ENCODE measurements at places on chromosomes 12 and 14.

- no peak for DNase-seq
These were observed 413.0 kb downstream of the AEBP2 start for GRCh38 chr12:19852100-19852855.

GRCh38 chr12:93839064-93839463, 161.9 kb downstream of the CRADD start:
- no peak for DNase-seq

DNA sequence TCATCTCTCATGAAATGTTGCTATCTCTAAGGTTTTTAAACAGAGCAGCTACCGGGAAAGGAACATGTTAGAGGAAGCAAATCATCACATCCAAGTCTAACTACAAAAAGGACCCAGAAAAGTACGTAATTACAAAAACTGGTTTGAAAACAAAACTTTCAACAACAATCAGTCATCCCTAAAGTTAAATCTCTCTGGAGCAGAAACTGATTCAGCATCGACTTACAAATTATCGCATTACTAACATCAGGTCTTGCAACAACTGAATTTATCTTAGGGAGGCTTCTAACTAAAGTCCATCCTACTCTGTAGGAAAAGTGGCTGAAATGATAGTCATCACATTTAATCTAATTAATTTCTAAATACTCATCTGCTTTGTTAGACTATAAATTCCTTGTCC, 137.0 kb downstream of the MED13L start:
- no peak for DNase-seq

DNA sequence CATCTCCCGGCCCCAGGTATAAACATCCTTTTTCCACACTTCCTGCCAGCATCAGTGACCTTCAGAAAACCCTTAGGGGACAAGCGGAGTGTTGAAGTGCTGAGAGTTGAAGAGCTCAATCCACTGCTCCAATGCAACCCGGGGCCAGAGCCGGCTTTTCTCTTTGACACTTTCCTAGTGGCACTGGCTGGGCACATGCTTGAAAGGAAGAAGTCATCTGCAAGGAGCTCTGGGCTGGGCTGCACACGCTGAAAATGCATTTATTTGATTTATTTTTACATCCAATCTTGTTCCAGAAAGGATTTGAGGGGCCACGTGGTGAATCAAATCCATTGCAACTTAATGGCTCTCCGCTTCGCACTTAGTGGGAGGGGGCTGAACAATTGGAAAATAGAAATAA, 229.0 kb upstream of the DIO3 start:
- DNase-seq, result no peak

GRCh38 chr14:71703477-71703876, 228.8 kb upstream of the RGS6 start:
- no peak for DNase-seq

DNA sequence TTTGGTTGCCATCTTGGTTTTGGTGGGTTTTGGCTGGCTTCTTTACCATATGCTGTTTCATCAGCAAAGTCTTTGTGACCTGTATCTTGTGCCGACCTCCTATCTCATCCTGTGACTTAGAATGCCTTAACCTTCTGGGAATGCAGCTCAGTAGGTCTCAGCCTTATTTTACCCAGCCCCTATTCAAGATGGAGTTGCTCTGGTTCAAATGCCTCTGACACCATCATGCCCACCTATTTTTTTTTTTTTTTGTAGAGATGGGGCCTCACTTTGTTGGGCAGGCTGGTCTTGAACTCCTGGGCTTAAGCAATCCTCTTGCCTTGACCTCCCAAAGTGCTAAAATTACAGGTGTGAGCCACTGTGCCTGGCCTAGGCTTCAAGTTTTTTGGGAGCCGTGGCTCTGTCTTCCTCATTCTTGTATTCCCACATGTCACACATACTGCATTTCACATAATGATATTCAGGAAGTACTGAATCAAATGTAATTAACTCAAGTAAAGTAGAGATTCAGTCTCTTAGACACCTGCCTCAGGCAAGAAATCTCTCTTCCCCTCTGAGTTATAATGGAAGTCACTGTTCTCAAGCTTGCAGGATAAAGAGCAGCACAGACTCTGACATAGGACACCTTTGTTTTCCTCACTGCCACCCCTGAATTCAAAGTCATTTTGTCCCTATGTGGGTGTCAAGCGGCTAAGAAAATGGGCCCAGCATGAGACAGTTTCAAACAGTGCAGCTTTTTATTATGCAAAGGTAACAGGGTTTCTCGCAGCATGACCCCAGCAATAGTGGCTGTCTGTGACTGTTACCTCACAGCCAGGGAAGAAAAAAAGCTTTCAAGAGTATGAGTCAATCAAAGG, 159.0 kb downstream of the PTPN11 start:
- no peak for DNase-seq

GRCh38 chr14:79596551-79596950, 614.8 kb downstream of the DIO2 start:
- DNase-seq, result no peak

- DNase-seq, result no peak
These were observed 9.9 kb downstream of the GPR132 start for GRCh38 chr14:105055334-105055733.

GRCh38 chr14:63045234-63045611, at the start of gene KCNH5:
KCNH5 (minus strand) TSS chr14:63045458; CDS start chr14:63045186, 272 bp downstream.
- no peak for DNase-seq

DNA sequence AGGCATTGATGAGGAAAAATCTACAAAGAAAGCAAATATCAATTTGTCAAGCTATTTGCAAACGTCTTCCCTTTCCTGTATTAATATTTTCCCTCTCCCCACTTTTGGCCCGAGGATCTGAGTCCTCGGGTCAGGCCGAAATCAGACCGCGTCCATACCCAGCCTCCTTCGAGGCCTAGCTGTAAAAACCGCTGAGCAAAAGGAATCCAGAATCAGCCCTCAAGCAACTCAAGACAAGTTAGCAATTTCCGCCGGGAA, 353 bp upstream of the MAPK1IP1L start:
- no peak for DNase-seq

DNA sequence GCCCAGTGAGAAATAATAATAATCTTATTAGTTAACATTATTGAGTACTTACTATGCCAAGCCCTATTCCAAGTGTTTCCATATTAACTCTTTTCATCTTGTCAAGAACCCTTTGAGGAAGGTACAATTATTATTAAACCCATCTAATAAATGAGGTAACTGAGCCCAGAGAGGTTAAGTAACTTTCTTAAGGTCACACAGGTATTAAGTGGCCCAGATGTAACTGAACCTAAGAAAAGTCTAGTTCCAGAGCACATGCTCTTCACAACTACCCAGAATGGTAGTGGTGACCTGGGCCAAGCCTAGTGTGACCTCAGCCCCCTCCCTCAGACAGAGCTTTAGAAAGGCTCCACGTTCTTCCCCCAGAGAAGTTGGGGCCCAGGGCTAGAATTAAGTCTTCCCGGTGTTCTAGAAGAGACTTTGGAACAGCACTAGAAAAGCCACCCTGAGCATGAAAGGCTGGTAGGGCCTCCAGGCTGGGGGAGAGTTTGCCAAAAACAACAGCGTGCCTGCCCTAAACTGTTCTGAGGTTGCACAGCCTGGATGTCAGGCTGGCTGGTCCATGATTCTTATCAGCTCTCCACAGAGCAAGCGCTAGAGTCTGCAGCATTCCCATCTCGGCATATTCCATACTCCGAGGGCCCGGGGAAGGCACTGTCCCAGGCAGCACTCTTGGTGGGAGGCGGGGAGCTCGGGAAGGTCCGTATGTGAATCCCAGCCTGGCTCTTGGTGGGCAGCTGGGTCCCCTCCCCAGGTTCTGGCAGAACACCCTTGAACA, 41.3 kb upstream of the CTDSP2 start:
- DNase-seq, result no peak

DNA sequence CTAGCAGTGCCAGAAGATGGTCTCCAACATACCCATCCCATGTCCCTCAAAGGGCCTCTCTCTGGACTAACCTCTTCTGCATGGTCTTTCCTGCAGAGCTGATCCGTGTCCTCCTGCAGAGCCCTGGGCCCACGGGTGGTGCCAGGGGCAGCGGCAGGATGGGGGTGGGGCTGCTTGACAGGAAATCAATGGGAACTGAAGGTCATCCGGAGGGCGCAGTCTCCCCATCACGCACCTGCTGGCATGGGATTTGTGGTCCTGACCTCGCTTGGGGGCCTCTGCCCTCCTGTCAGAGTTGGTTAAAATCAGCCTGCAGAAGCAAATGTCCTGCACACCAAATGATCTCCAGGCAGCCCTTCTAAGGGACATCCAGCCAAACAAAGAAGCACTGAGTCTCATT, 110.2 kb downstream of the DPF3 start:
- DNase-seq, result no peak

DNA sequence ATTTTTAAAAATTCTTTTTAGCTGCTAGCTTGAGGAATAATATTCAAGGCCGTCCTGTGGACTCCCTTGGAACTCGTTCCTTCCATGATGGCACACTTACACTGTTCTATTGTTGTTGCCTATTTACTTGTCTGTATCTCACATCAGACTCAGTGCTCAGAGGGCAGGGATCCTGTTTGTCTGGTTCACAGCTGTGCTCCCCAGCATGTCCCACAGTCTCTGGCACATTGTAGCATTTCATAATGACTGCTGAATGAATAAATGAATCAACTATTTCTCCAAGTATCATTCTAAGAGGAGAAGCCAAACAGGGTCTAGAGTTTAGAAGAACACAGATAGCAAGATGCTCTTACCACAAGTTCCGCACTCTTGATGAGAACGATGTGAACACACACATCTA, 48.0 kb downstream of the NTN4 start:
- no peak for DNase-seq

DNA sequence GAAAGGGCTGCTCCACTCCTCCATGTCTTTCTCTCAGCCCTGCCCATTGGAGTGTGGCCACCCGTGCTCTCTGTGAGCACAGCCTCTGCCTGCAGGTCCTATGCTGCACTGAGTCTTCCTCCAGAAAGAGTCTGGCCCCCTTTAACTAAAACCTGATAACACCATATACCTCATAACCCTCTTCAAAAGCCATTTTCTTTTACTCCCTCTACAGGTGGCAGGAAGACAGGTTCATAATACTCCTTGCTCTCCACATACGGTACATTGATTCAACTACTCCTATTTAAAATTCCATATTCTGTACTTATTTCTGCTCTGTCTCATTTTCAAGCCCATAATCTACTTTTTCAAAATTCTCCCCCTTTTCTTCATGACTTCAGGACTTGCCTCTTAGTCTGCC, 144.0 kb downstream of the HELB start:
- DNase-seq, result no peak

GRCh38 chr14:51865953-51866747, 5.7 kb downstream of the GNG2 start:
- no peak for DNase-seq

GRCh38 chr12:115074617-115075016, 390.6 kb upstream of the TBX3 start:
- no peak for DNase-seq

DNA sequence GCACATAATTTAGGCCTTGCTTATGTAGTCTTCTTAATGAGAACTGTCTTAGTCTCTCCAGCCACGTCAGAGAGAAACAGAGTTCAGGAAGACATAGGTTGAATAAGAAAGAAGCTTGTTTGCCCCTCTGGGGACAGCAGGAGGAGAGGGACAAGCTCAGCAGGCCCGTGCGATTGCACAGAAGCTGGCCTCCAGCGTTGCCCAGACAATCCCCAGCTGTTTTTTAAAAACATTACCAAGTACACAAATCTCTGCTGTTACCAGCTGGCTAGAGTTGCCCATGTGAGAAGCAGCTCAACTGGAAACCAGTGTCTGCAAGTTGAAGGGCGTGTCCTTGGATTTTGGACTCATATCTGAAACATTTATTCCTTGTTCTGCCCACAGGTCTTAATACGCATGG, 232.6 kb downstream of the EFCAB11 start:
- DNase-seq, result no peak

- no peak for DNase-seq
These were observed 7.5 kb downstream of the SLC15A5 start for GRCh38 chr12:16269946-16270345.

- no peak for DNase-seq
These were observed 539.3 kb upstream of the TBX3 start for GRCh38 chr12:115223322-115223721.

GRCh38 chr12:53808023-53808705, 56.4 kb upstream of the CISTR start:
- no peak for DNase-seq

DNA sequence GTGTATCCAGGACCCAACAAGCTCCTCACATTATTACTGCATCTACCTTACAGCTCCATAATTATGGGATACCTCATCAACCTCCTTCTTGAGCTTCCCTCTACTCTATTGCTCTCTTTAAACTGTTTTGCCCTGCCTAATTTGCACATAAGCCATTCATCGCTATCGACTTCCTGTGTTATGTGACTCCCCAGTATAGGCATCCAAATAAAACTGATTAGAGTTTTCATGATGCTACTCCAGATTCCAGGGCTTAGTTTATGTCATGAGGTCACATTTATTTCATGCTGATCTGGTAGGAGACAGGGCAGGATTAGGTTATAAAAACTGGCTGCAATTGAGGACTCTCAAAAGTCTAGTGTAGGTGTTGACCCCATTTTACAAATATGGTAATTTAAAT, 569.9 kb upstream of the MGAT4C start:
- no peak for DNase-seq

- no peak for DNase-seq
These were observed 40.6 kb upstream of the LRTM2 start for GRCh38 chr12:1779783-1780182.

DNA sequence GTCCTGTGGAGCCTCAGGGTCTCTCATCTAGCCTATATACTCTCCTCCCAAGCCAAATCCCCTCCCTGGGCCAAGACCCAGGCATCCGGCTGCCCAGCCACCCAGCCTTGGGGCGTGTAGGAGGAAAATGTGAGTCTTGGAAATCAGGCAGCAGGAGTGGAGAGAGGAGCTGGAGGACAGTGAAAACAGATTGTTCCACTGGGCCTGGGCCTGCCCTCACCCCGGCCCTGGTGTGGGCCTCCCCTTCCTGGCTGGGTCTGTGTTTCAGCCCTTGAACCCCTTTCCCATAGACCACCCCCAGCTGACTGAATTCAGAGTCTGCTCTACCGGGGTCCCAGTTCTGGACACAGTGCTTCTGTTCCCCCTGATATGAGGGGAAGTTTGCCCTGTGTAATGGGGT, 6.7 kb downstream of the ITGA5 start:
- no peak for DNase-seq

- DNase-seq, result no peak
These were observed 40.5 kb downstream of the PCNX1 start for GRCh38 chr14:70947739-70948138.

DNA sequence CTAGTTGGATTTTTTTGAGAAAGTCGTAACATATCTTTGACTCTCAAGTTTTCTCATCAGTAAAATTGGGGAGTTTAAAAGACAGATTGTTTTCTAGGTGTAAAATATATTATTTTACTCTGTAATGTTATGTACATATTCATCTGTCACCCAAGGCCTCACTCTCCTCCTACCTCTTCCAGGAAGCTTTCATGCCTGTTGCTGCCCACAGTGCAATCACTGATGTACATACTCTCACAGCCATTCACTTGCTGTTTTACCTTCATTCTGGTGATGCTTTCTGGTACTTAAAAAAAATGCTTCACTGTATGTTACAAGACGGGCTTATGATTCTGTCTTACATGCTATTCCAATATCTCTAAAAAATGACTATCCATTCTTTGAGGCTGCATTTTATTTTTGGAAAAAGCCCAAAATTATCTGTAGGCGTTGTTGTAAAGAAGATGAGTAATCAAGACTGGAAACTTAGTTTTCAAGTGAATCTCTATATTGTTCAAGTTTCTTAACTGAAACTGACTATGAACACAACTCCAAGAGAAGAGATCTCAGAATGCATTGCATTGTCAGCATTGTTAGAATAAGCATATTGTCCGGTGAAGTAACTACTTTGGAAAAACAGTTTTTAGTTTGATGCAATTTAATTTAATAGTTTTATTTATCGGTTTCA, 82.5 kb downstream of the LMO3 start:
- no peak for DNase-seq
